Uterine smooth muscle cell (primary cell): ENCODE measurements at places on chromosomes 7 and 10. TPM values are rescaled to one million over a fixed set of nuclear protein-coding genes. Genes with fewer than 3 reads are reported as not detected.

The MORN4 gene
- total RNA-seq, result 5.0 and 9.5 TPM in 2 replicates

The DENND2A gene
- 14.9 and 22.5 TPM in 2 replicates for total RNA-seq

The NRCAM gene
- total RNA-seq, result 0.33 and 0.62 TPM in 2 replicates

The NEBL gene
- total RNA-seq, result 0.12 and 0.22 TPM in 2 replicates

The MPP7 gene
- total RNA-seq, result 0.33 and 1.6 TPM in 2 replicates
